Stimulated activated CD8-positive, alpha-beta memory T cell treated with anti-CD3 and anti-CD28 coated beads, Interleukin-15, amount 100 ng/mL, for 4 hours (primary cell): ENCODE measurements at places on chromosomes 4 and X.

GRCh38 chr4:155675709-155676429, 9.2 kb downstream of the GUCY1A1 start:
- DNase-seq, result no peak

DNA sequence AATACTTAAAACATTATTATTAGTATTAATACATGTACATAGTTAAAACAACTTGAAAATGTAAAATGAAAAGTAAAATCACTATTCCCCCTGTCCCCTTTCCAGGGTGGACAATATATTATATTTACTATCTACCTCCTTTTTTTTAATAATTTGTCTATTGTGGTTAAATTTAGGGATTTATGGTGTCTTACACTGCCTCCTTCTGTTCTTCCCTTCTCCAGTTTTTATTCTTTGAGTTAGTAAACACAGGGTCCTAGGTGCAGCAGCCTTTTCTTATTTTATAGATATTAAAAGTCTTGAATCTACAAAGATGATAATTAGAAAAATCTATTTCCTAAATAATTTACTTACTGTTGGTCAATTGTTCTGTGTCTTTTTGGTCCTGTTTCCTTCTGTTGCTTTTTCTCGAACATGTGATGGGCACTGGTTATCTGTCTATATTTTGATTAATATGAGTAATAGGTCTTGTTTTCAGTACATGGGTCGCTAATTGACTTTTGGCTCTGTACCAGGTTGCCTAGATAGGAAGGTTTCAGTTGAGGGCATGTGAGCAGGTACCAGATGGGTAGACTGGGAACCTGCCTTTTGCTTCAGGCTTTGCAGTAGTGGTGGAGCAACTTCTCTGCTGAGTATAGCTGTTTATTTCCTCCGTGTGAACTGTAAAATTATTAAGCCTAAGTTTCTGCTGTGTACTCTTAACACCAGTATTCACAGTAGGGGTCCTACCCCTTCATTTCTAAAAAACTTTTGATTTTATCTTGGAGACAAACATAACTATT, 1.1 kb downstream of the NUDT9 start:
- DNase-seq, result no peak

DNA sequence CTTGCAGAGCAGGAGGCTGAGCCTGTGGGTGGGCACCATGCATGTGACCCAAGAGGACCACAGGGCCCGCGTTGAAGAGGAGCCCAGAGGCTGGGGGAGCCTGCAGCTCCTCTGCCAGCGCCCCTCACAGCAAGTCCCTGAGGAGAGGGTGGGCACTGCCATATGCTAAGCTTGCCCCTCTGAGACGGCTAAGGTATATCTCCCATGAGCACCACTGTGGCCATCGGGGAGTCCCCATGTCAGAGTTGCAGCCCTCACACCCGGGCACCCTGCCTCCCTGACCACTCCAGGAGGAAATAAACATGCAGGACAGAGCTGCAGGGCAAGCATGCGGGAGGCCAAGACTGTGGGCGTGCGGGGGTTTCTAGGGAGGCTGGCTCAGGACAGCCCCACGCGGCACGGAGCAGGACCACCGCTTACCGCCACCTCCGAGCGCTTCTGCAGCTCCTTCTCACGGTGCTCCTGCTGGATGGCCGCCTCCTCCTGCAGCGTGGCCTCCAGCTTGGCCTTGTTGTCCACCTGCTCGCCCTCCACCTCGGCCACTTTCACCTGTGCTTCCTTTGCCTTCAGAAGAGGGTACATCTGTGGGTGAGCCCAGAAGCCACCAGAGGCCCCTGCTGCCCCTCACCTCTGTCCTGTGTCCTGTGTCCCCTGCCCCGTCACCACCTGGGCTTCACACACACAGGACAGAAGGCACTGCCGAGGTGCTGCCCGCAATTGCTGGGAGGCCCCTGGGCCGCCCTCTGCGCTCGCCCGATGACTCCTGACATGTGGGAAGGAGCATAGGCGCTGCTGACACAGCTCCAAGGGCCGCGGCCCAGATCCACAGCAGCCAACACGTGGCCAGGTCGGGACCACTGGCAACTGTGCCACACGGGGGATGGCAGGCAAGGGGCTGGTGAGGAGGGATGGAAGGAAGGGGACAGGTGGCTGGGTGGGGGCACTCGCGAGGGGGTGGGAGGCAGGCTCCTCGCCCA, 29.8 kb downstream of the FGFR3 start:
- DNase-seq, result no peak

GRCh38 chr4:114217150-114217817, 237.8 kb upstream of the ARSJ start:
- DNase-seq, result no peak

GRCh38 chrX:10769195-10769594, 148.8 kb upstream of the MID1 start:
- DNase-seq, result no peak
